ENCODE measurements at places on chromosomes 1 and 21. TPM values are rescaled to one million over a fixed set of nuclear protein-coding genes. Genes with fewer than 3 reads are reported as not detected.

DNA sequence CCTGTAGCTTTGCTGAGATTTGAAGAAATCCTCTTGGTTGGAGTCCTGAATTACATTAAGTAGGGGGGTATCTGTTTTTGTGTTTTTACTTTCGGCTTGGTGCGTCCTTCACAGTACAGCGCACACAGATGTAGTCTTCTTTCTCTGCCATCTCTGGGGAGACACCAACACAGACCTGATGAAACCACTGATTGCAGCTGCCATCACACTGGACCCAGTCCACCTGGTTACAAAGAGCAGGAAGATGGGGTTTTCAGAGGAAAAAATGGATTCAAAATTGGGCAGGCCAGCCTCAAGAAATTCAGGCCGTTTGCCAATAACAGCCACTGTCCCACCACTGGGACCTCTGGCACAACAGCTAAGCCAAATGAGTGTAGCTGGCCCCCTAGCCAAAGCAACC is 18.7 kb upstream of the SYT2 start:
- H3K4me3 ChIP-seq, result no peak overlapping the region
- H3K4me1 ChIP-seq, result no peaks in the 10 kb centered on the region
- peak overlapping the region; percentile 5 for H3K27ac ChIP-seq
- H3K27me3 ChIP-seq, result no peaks in the 10 kb centered on the region

DNA sequence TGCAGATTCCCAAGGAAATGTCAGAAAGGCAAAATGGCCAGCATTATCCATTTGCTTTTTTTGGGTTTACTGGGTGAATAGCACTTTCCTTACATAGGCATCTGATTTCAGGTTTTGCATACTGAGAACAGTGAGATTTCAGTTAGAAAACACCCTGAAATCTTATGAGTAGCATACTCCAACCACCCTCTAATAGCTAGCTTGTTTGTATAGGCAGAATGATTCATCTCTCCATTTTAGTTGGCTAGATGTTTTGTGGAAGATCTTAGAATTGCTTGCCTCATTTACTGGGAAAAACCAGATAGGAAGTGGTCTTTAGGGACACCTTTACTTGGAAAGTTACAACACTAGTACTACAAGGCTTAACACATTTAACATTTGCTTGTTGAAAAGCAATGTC is 10.4 kb downstream of the KYAT3 start:
- no peak for DNase-seq
- no peak overlapping the region for H3K4me3 ChIP-seq
- peaks cover 8% of the 10 kb centered on the region for H3K36me3 ChIP-seq
- no peaks in the 10 kb centered on the region for H3K27me3 ChIP-seq
- H3K27ac ChIP-seq, result peak overlapping the region; percentile 9
- H3K4me1 ChIP-seq, result peaks cover 59% of the 10 kb centered on the region

GRCh38 chr1:221778125-221778524 is 36.2 kb upstream of the DUSP10 start:
- no peak overlapping the region for H3K27ac ChIP-seq
- H3K4me1 ChIP-seq, result no peaks in the 10 kb centered on the region
- no peak for DNase-seq
- no peak overlapping the region for H3K4me3 ChIP-seq

DNA sequence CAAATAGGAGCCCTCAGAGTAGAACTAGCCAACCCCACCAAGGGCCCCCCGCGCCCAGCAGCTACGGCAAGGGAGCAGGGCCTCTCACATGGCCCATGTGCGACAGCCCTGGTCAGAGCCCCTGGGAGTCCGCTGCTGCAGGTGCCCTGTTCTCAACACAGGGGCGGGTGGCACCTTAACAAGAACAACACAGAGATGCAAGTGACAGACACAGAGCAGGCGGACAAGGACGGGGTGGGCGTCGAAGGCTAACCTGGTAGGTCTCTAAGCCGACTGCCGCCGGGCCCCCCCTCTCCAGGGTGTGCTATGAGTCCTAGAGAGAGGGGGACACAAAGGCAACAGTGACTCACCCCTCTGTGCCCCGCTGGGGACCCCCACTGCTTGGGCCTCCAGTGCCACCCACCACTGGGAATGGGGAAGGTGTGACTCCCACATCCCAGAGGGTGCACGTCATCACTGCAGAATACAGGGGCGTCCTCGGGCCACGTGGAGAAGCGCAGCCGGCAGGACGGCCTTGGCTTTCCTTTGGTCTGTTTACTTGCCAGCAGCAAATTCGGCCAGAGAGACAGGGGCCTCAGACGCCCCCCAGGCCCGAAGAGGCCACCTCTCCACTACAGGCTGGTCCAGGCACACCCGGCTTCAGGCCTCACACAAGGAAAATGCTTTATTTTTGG is 44.8 kb downstream of the PRDM15 start:
- H3K4me3 ChIP-seq, result no peak overlapping the region
- no peaks in the 10 kb centered on the region for H3K4me1 ChIP-seq
- H3K27ac ChIP-seq, result no peak overlapping the region
- H3K36me3 ChIP-seq, result peaks cover 20% of the 10 kb centered on the region
- DNase-seq, result peak; percentile 69

GRCh38 chr21:25428537-25428936 is 178.7 kb downstream of the MRPL39 start:
- no peaks in the 10 kb centered on the region for H3K4me1 ChIP-seq
- DNase-seq, result no peak
- H3K4me3 ChIP-seq, result no peak overlapping the region
- no peak overlapping the region for H3K27ac ChIP-seq
- H3K27me3 ChIP-seq, result peaks cover 40% of the 10 kb centered on the region

DNA sequence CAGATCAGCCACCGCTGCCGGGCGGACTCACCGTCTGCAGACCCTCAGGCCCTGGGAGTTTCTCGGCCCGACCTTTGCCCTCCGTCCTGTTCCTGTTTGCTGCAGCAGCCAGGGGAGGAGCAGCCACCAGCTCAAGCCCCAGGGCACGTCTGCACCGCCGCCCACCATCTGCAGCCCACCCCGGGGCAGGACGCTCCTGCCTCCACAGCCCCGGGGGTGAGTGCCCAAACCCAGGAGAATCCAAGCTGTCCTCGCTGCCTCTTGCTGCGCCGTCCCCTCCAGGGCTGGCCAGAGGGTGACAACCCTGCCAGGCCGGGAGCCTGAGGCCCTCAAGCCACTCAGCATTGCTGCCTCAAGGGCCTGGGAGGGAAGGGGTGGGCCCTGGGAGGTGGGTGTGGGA is 1.2 kb upstream of the SLC25A34 start:
- H3K4me1 ChIP-seq, result no peaks in the 10 kb centered on the region
- no peak overlapping the region for H3K27ac ChIP-seq
- H3K36me3 ChIP-seq, result peaks cover 7% of the 10 kb centered on the region
- H3K4me3 ChIP-seq, result no peak overlapping the region
- DNase-seq, result no peak

DNA sequence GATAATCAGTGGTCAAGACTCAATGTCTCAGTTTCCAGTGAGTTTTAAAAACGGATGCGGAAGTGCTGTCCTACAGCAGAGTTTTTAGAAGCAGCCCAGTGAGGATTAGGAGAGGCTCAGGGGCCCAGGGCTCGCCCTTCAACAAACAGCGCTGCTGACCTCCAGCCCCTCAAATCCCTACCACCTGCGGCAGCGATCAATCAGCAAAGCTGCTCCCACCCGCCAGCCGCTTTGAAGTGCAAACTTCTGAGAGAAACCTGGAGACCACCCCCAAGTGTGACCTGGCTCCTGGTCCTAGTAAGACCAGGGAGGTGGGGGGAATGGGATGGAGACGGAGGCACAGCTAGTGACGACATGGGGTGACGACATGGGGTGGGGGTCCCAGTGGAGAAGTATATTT is 14.4 kb downstream of the ZBTB17 start:
- H3K4me3 ChIP-seq, result no peak overlapping the region
- peaks cover 54% of the 10 kb centered on the region for H3K4me1 ChIP-seq
- DNase-seq, result no peak
- no peaks in the 10 kb centered on the region for H3K36me3 ChIP-seq
- H3K27me3 ChIP-seq, result no peaks in the 10 kb centered on the region

DNA sequence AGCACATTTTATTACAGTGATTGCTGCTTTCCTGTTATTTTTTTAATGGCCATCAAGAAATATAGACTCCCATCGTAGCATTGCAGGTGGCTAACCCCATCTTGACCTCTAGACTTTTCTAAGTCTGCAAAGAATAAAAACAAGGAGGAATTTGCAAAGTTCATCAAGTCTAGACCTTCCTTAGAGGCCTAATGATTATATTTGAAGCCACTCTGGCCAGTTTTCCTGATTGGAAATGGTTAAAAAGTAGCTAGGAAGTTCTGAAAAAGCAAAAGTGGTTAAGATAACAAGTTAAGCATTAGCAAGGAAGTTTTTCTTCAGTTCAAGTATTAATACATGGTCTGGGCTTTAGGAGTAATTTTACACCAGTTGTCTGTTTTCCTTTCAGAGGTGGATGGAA is 16.7 kb upstream of the KCNJ15 start:
- DNase-seq, result no peak
- H3K4me3 ChIP-seq, result no peak overlapping the region
- H3K27ac ChIP-seq, result peak overlapping the region; percentile 100
- peaks cover 3% of the 10 kb centered on the region for H3K36me3 ChIP-seq

- no peak overlapping the region for H3K27ac ChIP-seq
- H3K4me1 ChIP-seq, result peaks cover 7% of the 10 kb centered on the region
- no peak for DNase-seq
- peaks cover 19% of the 10 kb centered on the region for H3K36me3 ChIP-seq
- H3K27me3 ChIP-seq, result no peaks in the 10 kb centered on the region
Observed at GRCh38 chr1:193144999-193145398, 23.2 kb downstream of the CDC73 start.

DNA sequence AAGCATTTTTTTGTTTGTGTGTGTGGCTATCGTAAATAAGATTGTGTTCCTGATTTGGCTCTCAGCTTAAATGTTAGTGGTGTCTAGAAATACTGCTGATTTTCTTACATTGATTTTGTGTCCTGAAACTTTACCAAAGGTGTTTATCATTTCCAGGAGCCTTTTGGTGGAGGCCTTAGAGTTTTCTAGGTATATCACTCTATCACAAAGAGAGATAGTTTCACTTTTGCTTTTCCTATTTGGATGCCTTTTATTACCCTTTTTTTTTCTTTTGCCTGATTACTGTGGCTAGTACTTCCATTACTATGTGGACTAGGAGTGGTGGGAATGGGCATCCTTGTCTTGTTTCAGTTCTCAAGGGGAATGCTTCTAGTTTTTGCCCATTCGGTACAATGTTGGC is 109.6 kb downstream of the S1PR1 start:
- no peak overlapping the region for H3K27ac ChIP-seq
- peaks cover 33% of the 10 kb centered on the region for H3K27me3 ChIP-seq
- no peak overlapping the region for H3K4me3 ChIP-seq
- peaks cover 2% of the 10 kb centered on the region for H3K36me3 ChIP-seq
- no peak for DNase-seq
- no peaks in the 10 kb centered on the region for H3K4me1 ChIP-seq

Gene RAB3B
- total RNA-seq, result 33.9 TPM

Gene CDKN2C
- 5.4 TPM for total RNA-seq

Gene NTRK1
- not detected for total RNA-seq

Gene CA6
- not detected for total RNA-seq
